Posterior vena cava (tissue), 2 donors: ENCODE measurements at places on chromosomes 7 and 10. TPM values are rescaled to one million over a fixed set of nuclear protein-coding genes. Genes with fewer than 3 reads are reported as not detected.
A peak's percentile ranks its signal among the peaks of the same experiment; 100 is the strongest.

Gene EPHA1
- total RNA-seq: not detected

DNA sequence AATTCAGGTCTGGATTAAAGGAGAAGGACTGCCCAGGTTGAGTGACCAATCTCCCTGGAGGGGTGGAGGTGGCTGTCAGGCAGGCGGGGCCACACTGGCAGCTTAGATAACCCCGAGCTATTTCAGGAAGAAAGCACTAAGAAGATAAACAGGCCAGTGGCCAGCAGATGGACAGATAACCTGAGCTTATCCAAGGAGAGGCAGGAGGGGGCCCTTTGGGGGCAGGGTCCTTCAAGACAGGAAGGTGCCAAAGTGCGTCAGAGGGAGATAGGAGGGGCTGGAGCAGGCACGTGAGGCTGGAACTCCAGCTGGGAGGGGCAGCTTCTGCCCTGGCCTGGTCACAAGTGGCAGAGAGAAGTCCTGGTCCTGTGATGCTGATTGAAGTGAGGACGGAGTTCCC lies 29.8 kb upstream of the PODXL start:
- DNase-seq: no peak

DNA sequence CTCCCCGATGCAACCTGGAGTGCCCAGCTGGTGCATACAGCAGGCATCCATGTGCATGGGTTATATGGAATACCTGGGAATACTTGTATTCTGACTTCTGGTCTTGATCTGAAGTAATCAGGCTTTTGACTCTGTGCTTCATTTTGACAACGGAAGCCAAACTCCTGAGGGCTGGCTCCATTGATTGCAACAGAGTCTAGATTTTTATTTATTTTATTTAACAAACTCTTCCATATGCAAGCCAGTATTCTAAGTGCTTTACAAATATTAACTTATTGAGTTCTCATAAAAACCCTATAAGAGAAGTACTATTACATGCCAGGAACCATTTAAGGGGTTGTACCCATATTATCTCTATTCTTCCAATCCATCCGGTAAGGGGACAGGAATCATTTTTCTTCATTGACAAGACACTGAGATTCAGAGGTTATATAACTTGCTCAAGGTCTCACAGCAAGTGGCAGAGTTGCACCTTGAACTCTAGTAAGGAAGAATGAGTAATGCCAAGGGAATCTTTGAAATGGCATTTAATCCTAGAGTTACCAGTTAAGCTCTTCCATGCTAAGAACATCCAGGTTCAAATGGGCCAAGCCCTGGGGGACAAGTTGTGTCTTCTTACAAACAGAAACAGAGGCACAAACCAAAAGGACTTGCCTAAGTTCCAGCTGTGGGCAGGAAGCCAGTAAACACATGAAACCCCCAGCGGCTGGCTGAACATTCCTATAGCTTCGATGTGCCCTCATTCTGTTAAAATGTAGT lies 241.0 kb downstream of the WDR11 start:
- no peak for DNase-seq

Gene PTPRN2
- total RNA-seq: 2.8 TPM

Gene CPA1
- total RNA-seq: 0.79 TPM

DNA sequence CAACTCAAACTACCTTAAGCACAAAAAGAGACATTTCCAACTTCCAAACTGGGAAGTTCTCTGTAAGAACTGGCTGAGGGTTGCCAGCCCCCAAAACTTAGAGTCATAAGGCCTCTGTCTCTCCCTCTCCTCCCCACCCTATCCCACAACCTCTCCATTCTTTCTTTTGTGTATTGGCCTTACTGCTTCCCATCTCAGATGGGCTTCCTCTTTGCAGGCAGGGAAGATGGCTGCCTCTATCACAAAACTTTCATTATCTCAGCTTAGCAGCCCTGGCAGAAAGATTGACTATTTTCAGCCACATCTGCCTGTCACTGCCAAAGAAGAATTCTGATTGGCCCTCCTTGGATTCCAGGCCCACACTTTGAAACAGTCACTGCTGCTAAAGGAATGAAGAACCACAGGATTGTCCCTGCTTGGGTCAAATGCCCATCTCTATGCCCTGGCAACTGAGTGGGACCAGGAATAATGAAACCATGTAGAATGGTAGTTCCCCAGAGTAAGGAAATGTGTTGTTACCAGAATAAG lies 58.0 kb upstream of the PRKAR2B start:
- DNase-seq: no peak

DNA sequence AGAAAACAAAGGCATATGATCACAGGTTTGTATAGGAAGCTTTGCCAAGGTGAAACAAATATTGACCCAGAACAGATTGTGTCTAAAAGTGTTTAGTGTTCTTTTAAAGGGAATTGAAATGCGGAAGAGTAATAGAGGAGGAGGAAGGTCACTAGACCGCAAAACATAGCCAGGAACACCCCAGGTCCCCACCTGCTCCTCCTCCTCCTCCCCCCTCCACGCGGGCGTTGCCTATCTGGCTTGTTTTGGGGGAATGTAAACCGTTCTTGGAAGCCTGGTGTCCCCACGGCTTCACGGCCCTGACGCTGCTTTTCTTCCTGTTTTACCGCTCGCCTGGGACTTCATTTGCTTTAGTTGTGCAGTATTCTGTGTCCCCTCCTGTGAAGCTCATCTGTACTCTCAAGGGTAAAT lies 81.0 kb upstream of the PFKP start:
- DNase-seq: no peak

Gene SKIDA1
- total RNA-seq: 0.33 TPM

GRCh38 chr7:107125475-107125874 lies 43.3 kb upstream of the HBP1 start:
- DNase-seq: no peak

DNA sequence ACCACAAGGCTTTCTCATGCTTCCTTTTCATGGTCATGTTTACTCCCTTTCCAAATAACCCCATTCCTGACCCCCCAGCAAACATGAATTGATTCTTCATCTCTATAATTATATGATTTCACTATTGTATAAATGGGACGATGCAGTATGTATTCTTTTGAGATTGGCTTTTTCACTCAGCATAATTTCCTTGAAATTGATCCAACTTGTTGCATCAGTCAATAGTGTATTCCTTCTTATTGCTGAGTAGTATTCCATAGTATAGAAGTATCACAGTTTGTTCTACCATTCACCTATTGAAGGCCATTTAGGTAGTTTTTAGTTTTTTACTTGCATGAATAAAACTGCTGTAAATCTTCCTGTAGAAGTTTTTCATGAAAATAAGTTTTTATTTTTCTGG lies 264.7 kb downstream of the BAMBI start:
- DNase-seq: no peak

- no peak for DNase-seq
Measured at GRCh38 chr7:34138483-34138882, 233.1 kb downstream of the BMPER start.

GRCh38 chr10:11177381-11177780 lies 159.7 kb downstream of the CELF2 start:
- no peak for DNase-seq

DNA sequence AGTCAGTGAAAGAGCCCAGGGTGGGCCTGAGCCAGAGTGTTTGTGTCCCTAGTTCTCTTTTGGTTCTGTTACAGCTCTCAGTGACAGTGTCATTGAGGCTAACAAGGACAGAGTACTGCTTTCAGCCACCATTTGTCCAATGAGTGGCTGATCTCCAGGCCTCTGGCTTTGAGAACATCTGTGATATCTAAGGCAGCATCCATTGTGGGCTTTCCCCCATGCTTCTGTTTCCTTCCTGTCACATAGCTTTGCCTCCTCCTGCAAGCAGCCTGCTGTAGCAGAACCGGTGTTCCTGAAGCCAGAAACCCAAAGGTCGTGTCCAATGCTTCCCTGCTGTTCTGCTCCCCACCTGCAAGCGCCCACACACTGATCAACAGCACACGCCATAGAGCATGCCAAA lies 68.4 kb downstream of the IKZF1 start:
- DNase-seq: no peak

DNA sequence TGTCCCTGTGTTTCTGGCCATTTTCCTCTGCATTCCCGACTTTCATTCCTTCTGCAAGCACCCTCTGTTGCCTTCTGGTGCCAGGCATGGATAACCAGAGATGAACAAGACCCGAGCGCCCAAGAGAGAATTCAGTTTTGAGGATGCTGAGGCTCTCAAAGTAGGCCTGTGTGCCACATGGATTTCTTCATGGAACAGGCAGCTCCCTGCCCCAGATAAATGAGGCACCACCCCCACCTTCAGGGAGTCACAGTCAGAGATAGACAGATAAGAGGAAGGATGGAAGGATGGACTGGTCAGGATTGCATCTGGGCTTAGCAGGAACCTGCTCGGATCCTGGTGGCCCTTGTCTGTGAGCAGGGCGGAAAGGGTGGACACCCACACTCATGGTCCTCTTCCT lies 49.4 kb downstream of the ADCYAP1R1 start:
- DNase-seq: peak; percentile 51

DNA sequence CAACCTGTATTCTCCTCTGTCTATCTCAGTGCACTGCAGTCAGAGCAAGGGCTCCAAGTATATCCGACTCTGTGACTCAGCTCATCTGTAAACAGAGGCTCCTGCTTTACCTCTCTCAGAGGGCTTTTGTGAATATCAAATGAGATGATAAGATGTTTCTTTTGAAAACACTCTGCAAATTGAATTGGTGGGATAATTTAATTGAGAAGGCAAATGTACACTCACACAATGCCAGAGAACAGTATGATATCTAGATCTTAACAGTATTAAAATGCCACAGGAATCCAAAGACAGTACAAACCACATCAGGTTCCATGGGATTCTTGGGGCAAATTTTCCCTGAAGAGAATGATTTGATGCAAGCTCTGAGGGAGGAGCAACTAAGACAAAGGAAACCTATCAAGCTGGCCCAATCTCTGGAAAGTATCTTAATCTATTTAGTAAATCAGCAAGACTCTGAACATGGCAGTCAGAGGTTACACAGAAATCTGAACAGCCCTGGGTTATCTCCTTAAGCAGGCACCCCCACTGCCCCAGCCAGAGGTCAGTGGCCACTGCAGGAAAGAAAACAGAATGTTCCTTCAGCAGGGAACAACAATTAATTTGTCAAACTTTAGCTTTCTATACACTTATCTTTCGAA lies 45.9 kb downstream of the DOCK4 start:
- DNase-seq: no peak

DNA sequence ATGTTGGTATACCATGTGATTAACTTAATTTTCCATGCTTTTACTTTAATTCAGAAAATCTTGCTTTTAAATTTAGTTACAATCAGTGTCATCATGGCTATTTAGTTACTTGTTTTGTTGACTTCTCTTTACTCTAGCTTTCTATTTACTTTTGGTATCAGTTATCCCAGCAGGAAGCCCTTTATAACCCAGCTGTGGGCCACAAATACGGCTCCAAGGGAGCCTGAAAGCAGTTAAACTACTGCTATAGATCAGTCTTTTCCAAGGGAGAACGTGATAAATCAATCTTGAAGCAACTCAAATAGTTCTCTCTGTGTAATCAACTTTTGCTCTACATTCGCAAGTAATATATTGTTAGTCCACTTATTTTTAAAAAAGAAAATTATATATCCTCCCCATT lies 287.4 kb downstream of the CACNA2D1 start:
- DNase-seq: no peak

Gene SFRP4
- total RNA-seq: 56.7 TPM

- no peak for DNase-seq
Measured at GRCh38 chr7:5656233-5656632, 125.2 kb downstream of the RNF216 start.

Gene LAMB1
- total RNA-seq: 176 TPM

GRCh38 chr7:150983893-150984368 lies 5.8 kb upstream of the KCNH2 start:
- DNase-seq: no peak

- DNase-seq: peak; percentile 67
Measured at GRCh38 chr7:44196450-44196872, 4.3 kb upstream of the YKT6 start.

- no peak for DNase-seq
Measured at GRCh38 chr7:21140622-21141021, 287.3 kb upstream of the SP4 start.
